ENCODE measurements at places on chromosomes 4 and X.

GRCh38 chrX:96683997-96684338, 674 bp upstream of the DIAPH2 start:
- DNase-seq: no peak

DNA sequence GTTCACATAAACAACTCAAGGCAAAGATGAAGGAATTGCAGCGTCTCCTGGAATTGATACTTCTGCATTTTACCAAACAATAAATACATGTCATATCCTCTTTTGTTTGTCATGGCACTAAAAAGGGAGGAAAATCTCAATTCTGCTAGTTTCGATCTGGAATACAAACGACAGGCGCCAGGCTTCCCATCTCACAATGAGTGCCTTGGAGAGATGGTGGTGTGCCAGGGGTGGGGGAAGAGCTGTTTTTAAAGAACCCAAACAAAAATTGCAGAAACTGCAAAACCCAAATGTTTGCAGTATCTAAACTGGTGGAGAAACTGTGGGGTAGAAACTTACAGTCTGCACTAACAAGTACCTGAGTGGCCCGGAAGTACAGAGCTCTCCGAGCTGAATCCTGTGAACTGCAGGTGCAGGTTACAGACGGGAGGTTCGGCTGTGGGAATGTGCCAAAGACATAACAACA, 53.0 kb upstream of the KLF3 start:
- DNase-seq: no peak

- peak; percentile 26 for DNase-seq
These were observed 329.4 kb downstream of the PDGFC start for GRCh38 chr4:156642161-156642560.

DNA sequence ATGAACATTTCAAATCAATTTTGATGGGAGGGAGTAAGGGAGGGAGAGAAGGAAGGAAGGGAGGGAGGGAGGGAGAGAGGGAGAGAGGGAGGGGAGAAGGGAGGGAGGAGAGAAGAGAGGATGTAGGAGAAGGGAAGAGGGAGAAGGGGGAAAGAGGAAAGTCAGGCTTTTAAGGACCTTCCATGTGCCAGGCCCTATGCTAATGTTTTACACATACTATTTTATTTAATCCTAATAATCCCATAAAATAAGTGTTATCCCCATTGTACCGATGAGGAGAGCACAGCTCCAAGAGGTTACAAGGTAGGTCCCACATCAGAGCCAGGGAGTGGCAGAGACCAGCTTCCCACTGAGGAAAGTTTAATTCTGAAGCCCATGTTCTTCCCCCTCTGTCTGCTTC, 341.9 kb downstream of the RAB28 start:
- DNase-seq: no peak

- no peak for DNase-seq
These were observed 2.7 kb downstream of the CRMP1 start for GRCh38 chr4:5890063-5890727.

- DNase-seq: no peak
These were observed 22.3 kb downstream of the MORF4L2 start for GRCh38 chrX:103663981-103664762.
